Activated CD4-positive, CD25-positive, alpha-beta regulatory T cell treated with anti-CD3 and anti-CD28 coated beads, Interleukin-2, amount 50 U/mL, for 16 hours (primary cell): ENCODE measurements at places on chromosomes 13 and 19.

DNA sequence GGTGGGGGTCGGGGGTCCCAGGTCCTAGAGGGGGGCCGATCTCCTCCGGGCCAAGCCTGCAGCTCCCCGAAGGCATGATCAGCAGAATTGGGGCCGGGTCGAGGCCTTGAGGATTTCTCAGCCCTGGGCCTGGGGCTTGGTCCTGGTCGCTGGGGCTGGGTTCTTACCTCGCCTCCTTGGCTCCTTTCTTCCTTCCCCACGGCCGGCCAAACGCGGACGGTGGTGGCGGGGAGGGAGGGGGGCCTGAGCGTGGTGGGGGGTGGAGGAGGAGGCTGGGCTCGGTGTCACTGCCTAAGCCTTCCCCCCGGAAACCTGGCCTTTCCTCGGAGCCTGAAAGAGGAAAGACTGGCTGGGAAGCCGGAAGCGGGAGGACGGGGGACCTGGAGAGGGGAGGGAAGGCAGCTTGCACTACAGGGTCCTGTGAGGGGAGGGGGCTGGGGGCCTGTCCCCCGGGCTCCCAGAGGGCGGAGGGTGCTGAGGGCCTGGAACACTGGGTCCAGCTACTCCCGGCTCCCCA is at the start of gene ZNF579:
Gene ZNF579 (minus strand): TSS at position 221 of the 517 bp plus-strand sequence. CDS start 1,209 bp downstream, outside the sequence.
- peak; percentile 48 for DNase-seq

DNA sequence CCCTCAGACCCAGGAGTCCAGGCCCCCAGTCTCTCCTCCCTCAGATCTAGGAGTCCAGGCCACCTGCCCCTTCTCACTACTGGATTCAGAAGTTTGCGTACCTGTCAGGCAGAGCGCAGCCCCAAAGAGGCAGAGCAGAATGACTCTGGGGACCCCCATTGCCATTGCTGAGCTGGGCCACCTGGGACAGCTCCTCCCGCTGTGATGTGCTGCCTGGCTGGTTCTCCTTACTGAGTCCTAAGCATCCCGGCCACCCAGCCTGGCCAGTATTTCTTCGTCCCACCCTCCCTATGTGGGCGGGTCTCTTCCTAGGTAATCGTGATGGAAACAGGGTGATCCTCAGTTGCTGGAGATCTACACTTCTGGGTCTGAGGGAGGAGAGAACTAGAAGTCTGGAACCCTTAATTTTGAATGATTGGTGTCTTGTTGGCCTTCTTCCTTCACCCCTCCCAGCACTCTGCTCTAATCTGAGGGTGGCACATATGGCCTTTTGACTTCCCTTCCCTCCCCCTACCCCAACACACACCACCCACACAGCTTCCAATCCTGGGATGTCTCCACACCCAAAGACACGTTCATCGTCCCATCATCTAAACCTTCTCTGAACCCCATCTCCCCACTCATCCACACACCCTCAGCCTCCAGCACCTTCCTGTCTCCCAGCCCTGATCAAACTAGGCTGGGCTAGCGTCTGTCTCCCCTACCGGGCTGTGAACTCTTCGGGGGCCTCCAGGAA is at the start of gene LYPD5:
Gene LYPD5 (minus strand): TSS at position 232 of the 736 bp plus-strand sequence. CDS start 67 bp downstream, at position 165.
- DNase-seq: no peak

- no peak for DNase-seq
Measured at GRCh38 chr19:31315652-31316051, 33.6 kb downstream of the TSHZ3 start.

- no peak for DNase-seq
Measured at GRCh38 chr13:85799097-85799582, at the start of gene SLITRK6. Gene SLITRK6 (minus strand): TSS chr13:85799419. CDS start chr13:85796508, 2,911 bp downstream.

GRCh38 chr19:1396019-1396767 is 5.1 kb downstream of the GAMT start:
- no peak for DNase-seq

DNA sequence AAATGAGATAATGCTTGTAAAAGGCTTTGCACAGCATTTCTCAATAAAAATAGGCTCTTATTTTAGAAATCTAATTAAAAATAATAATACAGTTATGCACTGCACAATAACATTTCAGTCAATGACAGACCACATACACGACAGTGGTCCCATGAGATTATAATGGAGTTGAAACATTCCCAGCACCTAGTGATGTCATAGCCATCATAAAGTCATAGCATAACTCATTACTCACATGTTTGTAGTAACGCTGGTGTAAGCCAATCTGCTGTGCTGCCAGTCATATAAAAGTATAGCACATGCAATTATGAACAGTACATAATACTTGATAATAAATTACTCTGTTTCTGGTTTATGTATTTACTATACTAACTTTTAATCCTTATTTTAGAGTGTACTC is 12.7 kb upstream of the SERPINE3 start:
- no peak for DNase-seq

- DNase-seq: peak; percentile 81
Measured at GRCh38 chr13:114128624-114129522, 3.5 kb downstream of the RASA3 start.

DNA sequence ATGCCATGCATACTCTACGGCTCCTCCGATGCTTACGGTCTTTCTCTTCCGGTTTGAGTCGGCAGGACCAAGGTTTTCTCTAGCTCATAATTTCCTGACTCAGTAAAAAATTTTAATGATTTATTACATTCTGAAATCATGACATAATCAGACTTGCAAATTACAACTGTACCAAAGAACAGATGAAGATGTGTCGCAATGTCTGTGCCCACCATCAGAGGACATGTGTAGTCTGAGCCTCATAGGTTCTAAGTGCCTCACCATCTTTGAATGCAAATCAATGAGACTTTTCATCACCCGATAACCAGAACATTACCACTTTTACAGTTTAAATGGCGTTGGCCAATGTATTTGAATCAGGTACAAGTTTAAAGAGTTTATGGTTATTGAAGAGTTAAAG is 213.1 kb downstream of the NHLRC3 start:
- no peak for DNase-seq

DNA sequence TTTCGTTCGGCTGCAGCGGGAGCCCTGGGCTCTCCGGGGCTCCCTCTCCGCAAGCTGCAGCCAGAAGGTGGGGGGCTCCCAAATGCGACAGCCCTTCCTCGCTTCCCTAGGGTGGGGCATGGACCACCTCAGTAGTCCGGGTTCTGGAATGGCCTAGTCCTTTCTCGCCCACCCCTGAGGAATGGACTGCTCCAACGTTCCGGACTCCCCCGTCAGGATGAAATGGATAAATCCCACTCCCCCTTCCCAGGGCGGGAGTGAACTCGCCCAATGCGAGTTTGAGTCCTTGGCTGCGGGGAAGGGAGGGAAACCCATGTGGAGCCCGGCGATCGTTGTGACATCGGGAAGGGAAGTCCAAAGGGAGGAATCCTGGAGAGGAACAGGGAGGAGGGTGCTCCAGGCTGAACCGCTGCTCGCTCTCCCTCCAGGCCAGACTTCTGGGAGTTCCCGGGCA is 5.5 kb downstream of the HRC start:
- no peak for DNase-seq

- DNase-seq: no peak
Measured at GRCh38 chr19:51367255-51367564, 1.0 kb upstream of the ETFB start.

- DNase-seq: no peak
Measured at GRCh38 chr13:43852923-43853404, 26.6 kb downstream of the CCDC122 start.

DNA sequence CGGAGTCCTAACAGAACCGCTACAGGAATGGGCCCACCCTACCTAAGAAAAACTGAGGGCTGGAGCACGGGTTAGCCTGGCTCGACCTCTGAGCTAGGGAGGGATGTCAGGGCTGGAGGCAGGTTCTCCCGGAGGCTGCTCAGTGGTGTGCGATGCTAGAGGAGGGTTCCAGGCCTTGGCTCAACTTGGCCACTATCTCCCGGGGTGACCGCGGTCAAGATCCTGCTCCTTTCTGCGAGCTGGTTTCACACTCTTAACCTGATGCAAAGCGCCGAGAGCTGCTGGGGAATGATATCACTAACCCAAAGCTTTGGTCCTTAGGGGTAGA is 301 bp downstream of the POP4 start:
- DNase-seq: no peak

- DNase-seq: no peak
Measured at GRCh38 chr13:20719783-20720182, 16.3 kb downstream of the IL17D start.

DNA sequence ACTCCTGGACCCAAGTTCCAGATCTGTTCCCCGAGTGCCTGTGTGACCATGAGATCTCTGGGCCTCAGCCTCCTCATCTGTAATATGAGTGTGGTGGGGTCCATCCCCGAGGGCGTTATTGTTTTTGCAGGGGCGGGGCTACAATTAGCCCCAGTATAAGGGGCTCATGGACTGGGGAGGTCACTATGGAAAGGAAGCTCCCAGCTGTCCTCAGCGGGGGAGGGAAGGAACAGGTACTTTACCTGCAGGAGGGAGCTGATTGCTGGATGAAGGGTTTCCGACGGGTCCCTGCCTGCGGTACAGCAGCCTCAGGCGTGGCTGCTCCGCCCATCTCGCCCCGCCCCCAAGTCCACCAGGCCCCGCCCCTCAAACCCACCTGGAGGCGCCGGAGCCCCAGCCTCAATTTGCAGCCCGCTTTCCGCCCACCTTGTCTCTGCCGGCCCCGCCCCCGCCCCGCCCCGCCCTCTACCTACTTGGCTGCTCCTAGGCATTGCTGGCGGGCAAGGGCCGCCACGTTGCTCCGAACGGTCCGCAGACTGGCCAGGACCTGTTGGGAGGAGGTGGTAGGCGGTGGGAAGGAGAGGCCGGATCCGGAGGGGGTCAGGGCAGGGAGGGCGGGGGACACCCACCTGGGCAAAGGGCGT is 5.5 kb downstream of the PDE4C start:
- DNase-seq: no peak

DNA sequence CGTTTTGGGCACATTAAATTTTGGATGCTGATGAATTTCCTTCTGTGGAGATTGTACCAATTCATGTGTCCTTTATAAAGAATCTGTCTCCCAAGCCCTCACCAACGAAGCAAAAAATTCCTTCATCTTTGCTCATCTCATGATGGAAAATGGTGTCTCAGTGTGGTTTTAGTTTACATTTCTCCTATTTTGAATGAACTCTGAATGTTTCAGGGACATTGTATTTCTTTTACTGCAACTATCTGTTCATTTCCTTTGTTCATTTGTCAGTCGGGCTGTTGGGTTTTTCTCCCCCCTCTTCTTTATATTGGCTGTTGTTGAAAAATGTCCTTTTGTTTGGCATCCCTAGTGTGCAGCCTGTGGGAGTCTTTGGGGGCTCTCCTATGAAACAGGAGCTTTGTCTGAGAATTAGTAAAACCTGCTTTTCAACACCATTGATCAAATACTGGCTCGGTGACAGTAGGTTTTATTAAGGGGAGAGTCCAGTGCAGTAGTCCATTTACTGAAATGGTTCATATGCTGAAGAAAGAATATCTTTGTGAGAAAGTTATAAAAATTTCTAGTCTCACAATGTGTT is 91.3 kb upstream of the C1QTNF9B start:
- DNase-seq: no peak

GRCh38 chr13:59674616-59675015 is 489.1 kb downstream of the DIAPH3 start:
- DNase-seq: no peak
